ENCODE measurements at places on chromosomes 1 and 21. TPM values are rescaled to one million over a fixed set of nuclear protein-coding genes. Genes with fewer than 3 reads are reported as not detected.

ADAMTSL4 gene
- total RNA-seq, result 13.1 TPM

AQP10 gene
- total RNA-seq, result 0.30 TPM

BMP8B gene
- total RNA-seq, result 7.8 TPM

S100A7 gene
- not detected for total RNA-seq

WNT9A gene
- total RNA-seq, result 6.4 TPM

B3GALT2 gene
- 11.6 TPM for total RNA-seq

PLPP3 gene
- total RNA-seq, result 166 TPM

GNPAT gene
- total RNA-seq, result 51.4 TPM

SEMA6C gene
- total RNA-seq, result 16.4 TPM

WDR64 gene
- 0.11 TPM for total RNA-seq

TMEM61 gene
- total RNA-seq, result 0.59 TPM

ECM1 gene
- total RNA-seq, result 9.2 TPM

MSTO1 gene
- total RNA-seq, result 42.5 TPM

SAMD11 gene
- total RNA-seq, result 29.5 TPM

RAB7B gene
- total RNA-seq, result 6.1 TPM
